Stimulated activated CD4-positive, alpha-beta T cell treated with anti-CD3 and anti-CD28 coated beads, Interleukin-4, amount 100 ng/mL, for 48 hours (primary cell): ENCODE measurements at places on chromosomes 3 and 15.

DNA sequence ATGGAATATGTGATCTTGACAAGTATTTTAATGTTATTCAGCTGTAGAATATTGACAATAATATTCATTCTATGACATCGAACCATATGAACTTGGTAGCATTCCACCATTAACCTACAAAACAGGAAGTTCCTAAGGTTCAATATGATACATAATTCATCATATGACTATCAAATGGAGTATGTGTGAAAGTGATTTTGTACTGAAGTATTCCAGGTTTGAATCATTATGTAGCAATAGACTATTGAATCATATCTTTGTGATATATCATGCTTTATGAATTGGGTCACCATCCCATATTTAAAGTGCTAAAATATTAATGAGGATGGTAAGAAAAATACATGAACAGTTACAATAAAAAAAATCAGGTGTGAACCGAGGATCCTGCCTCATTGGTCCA, 95.1 kb downstream of the TP63 start:
- no peak for DNase-seq

DNA sequence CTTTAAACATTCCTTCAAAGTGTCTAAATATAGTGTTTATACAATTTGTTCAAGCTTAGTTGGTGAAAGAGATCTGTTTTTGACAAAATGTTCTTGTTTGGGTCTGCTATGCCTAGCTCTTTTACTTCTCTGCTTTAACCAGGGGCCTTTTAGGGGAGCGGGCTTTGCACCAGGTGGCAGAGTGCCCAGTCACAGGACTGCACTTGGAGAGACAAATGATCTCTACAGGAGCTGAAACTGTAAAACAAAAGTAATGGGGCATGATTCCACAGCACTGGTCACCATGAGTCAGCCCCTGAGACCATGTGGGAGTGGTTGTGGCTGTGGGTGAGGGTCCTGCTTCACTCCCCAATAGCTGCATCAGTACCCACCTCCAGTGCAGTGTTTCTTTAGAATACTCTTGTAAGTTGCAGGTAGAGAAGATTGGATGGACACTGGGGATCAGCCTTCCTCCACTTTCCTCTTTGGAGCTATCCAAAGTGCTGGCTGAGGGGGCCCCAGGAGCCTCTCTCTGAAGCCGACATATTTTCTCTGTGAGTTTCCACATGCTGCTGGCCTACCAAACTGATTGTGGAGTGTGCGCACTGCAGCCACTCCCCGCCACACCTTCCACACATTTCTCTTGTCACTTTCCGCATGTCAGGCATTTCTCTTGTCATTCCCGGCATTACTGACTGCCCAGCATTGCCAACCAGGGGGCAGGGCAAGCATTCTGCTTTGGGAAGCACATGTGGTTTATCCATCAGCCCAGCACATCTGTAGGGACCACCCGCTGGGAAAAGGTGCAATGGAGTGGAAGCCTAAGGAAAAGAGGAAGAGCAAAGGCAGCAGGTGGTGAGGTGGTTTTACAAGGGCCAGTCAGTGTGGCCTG, 110.0 kb downstream of the EPHB1 start:
- no peak for DNase-seq

DNA sequence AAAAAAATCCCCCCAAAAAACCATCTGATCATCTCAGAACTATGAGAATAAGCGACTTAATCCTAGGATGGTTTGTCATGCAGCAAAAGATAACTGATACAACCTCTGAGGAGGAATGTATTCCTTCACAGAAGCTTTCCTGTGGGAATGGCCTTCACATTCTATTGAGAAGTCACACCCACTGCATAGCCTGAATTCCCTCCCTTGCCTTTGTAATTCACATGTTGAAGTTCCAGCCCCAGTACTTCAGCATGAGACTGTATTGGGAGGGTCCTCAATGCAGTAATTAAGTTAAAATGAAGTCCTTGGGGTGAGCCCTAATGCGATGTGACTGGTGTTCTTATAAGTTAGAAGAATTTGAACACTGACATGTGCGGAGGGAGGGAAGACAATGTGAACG, 395.2 kb downstream of the TUSC7 start:
- no peak for DNase-seq

DNA sequence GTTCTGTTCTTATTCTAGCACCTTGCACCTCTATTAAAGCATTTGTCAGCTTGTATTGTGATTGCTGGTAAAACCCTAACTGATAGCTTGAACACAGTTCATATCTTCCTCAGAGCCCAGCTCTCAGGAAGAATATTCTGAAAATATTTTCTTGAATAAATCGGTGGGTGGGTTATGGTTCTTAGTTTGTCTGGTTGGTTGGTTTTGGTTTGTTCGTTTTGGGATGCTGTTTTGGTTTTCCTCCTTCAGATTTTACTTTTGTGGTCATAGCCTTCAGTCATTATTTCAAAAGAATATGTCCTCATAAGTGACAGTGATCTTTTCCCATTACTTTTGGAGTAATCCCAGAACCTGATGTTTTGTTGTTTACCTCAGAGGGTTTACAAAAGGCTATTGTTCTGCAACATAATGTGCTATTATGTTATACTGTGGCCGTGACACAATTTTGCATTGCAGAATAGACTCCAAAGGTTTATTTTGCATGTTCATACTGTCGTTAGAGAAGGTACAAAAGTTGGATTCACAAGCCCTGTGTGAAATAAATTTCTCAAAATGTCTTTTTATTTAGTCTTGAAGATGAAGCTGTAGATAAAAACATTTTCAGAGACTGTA, 2.7 kb upstream of the TMEM87A start:
- no peak for DNase-seq

GRCh38 chr3:54366007-54366750, 243.8 kb downstream of the CACNA2D3 start:
- DNase-seq, result no peak

DNA sequence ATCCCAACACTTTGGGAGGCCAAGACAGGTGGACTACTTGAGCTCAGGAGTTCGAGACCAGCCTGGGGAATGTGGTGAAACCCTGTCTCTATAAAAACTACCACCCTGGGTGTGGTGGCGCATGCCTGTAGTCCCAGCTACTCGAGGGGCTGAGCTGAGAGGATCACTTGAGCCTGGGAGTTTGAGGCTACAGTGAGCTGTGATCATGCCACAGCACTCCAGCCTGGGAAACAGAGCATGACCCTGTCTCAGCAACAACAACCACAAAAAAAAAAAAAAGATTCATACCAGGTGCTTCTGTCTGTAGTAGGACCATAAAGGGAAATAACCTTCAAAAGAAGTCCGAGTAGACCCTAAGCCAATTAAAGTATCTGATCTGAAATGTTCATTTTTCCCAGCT, 94.5 kb downstream of the SERPINI1 start:
- no peak for DNase-seq

DNA sequence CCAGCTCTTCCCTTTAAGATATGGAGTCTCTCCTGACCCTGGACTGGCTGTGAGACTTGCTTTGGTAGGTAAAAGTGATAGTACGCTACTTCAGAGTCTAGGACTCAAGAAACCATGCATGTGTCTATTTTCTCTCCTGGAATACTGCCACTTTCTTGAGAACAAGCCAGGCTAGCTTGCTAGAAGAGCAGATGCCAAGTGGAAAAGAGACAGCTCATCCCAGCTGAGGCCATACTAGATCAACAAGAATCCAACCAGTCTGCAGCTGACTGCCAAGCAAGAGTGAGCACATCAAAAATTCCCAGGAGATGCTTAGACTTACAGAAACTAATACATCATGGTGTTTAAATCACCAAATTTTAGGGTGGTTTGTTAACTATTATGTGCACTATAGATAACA, 208.3 kb upstream of the RBMS3 start:
- no peak for DNase-seq

- DNase-seq, result peak; percentile 27
These were observed 627 bp downstream of the DUSP7 start for GRCh38 chr3:52055537-52056351.

DNA sequence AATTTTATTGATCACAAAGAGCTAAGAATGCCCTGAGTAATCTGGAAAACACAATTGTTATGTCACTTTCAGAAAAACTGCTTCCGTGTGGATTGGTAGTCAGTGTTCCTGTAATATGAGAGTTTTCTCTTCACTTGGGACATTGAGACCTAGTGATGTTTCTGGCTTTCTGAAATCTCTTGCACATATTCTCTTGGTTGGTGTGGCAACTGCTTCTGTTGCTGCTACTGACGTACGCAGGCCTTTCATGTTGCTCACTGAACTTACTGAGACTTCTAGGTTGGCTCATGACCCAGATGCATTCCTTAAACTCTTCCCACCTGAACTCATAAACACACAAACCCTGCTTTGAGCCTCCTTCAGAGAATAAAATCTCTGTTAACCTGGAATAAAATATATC, 175.0 kb upstream of the PFN2 start:
- DNase-seq, result no peak
